Renal cortical epithelial cell (primary cell): ENCODE measurements at places on chromosomes 7 and 10. TPM values are rescaled to one million over a fixed set of nuclear protein-coding genes. Genes with fewer than 3 reads are reported as not detected.

DNA sequence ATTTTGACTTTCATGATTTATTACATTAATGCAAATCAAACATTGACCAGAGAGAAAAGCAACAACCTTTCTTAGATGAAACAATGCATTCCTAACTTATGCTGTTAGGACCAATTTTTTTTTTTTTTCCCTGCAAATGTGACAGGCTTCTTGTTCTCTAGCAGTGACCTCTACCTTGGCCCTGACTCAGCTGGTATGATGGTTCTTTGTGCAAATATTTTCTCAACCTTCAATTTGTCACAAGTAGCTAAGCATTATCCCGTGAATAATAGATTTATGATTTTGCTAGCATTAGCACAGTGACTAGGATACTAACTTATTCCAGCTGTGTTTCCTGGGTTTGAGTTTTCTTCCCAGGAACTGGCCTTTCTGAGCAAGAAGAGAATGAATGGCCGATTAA lies 64.9 kb downstream of the PPP1R9A start:
- peak; percentile 74 for DNase-seq

- DNase-seq = no peak
Measured at GRCh38 chr7:85055196-85055595, 131.7 kb downstream of the SEMA3D start.

DNA sequence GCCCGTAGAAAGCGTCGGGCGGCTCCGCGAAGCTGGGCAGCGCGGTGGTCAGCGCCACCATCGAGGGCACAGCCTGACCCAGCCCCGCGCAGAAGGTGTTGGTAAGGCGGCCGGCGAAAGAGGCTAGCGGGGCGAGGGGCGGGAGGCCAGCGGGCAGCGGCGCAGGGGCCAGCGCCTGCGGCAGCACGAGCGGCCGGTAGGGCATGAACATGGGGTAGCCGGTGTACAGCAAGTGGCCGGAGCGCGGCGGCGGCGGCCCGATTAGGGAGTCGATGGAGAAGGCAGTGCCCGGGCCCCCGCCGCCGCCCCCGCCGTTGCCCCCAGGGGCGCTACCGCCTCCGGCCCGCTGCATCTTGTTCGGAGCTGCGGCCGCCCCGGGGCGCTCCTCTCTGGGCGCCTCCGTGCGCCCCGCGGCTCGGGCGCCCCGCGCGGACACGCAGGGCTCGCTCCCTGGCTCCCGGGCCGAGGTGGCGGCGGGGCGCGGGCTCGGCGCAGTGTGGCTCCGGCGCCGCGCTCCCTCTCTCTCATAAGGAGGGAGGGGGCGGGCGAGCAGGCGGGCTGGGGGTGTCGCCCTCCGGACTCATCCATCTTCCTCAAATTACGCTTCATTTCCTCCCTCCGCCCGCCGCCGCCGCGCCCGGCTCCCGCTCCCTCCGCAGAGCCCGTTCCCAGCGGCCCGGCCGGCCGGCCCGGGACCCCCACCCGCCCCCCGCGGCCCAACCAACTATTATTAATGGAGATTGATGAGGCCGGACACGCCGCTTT lies at the start of gene GBX1:
Gene GBX1 (minus strand): TSS at position 498 of the 765 bp plus-strand sequence. CDS start 146 bp downstream, at position 352.
- DNase-seq = no peak

GRCh38 chr7:151080522-151081169 lies at the start of gene FASTK:
Gene FASTK (minus strand): TSS chr7:151080809. CDS start chr7:151080766, 43 bp downstream.
- DNase-seq = peak; percentile 75

DNA sequence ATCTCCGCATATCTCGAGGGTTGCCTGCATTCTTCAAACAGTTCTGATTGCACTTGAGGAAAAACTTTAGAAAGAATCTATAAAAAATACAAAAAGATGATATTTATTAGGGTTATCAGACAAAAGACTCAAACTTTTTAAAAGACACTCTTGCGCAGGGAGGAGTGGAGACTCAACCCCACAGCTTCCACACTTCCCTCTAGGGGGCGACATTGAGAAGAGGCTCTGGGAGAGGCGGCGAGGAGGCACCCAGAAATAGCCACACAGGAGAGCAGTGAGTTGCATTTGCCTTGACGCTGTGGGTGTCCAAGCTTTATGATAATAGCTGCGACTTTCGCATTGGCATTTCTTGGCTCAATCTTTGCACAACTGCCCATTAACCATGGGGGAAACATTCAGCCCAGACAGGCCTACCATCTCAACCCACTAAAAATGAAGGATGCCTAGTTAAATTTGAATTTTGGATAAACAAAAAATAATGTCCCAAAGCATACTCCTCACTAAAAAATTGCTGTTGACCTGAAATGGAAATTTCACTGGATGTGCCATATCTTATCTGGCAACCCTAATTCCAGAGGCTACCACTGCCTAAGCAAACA lies 86.2 kb downstream of the EBF3 start:
- DNase-seq = no peak

GRCh38 chr10:119113751-119114732 lies 10.1 kb downstream of the DENND10 start:
- DNase-seq = peak; percentile 67

DNA sequence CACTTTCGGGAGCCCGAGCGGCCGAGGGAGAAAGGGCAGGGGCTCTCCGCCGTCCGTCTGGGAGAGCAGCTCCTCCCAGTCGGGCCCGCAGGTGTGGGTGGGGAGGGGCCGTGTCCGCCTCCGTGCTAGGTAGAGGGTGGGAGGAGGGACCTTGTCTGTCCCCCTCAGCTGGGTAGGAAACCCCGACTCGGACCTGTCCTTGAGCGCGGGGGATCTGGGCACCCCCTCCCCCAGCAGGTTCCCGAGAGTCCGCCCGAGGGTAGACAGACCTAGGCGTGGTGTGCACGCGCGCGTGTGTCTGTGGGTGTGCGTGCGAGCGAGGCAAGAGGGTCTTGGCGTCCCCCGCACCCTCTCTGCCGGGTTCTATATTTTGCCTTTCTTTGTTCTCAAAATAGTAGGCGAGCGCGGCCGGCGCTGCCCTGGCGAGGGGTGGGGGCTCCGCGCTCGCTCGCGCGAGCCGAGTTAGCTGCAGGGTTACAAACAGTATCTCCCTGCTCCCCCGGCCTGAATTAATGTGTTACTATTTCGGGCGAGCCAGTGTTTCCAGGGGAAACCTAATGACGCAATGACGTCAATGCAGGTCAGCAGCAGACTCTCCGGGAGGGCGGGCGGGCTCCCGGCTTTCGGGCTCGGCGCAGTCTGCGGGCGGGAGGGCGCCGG lies 73.9 kb upstream of the LEP start:
- peak; percentile 80 for DNase-seq

DNA sequence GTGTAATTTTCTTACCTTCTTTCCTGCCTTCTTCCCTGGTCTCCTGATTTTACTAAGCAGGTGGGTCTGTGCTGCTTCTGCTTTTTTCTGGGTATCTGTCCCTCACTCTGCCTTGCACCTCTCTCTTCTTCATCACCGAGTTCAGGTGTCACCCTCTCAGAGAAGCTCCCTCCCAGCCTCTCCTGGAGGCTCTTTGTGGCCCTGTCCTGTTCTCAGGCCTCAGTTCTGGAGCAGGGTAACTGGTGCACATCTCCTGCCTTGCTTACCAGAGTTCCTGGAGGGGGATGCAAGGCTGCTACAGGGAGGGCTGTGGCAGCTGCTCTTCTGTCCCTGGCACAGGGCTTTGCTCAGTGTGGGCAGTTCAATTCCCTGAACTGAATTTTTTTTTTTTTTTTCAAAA lies 66.1 kb downstream of the RBM33 start:
- no peak for DNase-seq

GRCh38 chr10:116143673-116144222 lies 129.3 kb downstream of the GFRA1 start:
- no peak for DNase-seq

DNA sequence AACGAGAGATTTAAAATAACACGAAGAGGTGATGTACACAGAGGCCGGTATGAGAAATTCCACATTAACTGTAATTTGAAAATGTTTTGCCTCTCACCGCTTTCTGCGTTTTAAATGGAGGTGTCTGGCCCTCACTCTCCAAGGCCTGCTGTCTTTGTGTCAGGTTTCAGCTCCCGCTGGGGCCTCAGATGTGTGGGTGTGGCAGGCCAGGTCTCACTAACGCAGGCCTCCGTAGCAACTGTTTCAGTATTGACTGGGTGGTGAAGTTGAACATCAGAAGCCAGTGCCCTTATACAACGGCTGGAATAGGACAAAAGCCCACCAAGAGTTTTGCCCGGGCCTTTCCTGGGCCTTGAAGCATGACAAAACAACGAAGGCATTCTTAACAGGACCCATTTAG lies 303.1 kb downstream of the ADARB2 start:
- no peak for DNase-seq

DNA sequence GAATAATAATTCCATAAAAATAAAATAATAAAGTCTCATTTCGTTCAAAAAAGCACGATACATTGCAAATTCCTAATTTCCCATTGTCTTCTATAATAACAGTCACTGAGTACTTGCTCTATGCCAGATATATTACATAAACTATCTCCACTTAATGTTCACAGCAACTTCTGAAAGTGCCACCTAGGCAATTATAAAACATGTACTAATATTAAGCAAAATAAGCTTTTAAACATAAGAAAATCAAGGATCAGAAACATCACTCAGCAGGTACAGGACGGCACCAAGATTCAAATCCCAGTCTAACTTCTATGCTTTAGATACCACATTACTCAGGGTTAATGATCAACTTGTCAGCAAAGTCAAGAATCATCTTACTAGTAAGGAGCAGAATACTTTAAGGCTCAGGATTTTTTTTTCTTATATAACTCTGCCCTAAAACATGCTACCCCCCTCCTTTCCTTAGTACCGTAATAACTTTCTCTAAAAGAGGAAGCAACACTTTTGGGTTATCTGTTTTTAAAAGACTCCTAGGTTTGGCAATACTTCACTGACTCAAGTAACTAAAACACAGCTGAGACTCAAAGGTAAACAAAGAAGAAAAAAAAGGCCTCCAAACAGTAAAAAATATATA lies 51.3 kb downstream of the USP6NL start:
- DNase-seq = peak; percentile 82

DNA sequence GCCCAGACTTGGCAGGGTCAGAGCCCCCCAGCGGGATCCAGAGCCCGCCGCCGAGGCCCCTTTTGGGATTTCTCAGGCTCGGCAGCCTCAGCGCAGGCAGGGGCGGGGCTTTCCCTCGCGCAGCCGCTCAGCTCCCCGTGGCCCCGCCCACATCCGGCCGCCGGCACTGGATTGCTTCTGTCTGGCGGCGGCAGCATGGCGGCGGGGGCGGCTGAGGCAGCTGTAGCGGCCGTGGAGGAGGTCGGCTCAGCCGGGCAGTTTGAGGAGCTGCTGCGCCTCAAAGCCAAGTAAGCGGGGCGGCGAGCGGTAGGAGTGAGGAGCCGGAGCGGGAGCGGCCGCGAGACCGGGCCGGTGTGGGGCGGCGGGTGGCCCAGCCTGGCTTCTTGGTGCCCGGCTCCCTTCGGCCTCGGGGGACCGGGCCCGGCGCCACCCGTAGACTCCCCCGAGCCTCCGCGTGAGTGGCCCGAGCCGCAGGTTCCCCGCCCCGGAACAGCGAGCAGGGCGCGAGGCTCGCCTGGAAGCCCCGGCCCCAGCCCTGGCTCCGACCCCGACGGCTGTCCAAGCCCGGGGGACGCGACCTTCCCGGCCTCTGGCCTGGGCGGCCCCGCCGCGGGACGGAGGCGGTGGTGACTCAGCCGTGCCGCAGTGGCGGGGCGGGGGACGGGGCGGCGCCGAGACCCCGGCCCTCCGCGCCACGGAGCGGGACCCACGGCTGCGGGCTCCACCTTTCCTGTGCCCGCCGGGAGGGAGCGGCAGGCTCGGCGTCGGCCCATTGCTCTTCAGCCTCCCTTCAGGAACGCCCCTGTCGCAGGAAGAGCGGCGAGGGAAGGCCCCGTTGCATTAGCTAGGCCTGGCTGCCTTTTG lies at the start of gene GLRX3:
Gene GLRX3 (plus strand): TSS at position 166 of the 864 bp plus-strand sequence. CDS start 30 bp downstream, at position 196.
- DNase-seq = peak; percentile 34

- DNase-seq = no peak
Measured at GRCh38 chr10:8116926-8117493, 62.5 kb downstream of the GATA3 start.

DNA sequence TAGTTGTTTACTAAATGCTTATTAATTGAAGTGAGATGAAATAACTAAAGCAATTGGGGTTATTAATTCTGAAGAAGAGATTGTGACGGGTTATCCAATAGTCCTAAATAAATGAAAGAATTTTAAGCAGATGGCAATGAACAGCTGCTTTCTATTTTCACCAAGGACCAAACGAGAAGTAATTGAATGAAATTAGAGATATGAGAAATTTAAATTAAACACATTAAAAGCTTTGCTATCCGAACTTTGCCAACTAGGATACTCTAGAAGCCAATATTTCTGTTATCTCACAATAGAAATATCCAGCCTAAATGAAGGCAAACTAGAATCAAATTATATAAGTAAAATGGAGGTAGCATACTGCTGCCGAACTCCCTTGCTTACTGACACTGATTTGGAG lies 103.2 kb downstream of the GPR37 start:
- DNase-seq = no peak

DNA sequence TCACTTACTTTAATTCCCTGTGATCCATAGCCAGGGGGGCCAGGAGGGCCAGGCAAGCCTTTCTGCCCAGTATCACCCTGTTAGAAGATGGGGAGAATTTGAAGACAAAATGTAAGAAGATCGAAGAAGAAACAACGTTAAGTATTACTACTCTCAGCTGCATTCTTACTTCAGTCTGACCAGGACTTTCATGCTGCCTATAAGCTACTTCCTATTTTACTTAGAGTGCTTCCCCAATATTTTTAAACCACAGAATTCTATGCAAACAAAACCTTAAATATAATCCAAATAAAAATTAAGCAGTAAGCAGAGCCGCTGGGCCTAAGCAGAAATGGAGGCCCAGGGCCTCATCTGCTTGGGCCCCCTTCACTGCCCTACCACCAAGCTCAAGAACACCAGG lies 117.8 kb downstream of the COL28A1 start:
- DNase-seq = no peak

DNA sequence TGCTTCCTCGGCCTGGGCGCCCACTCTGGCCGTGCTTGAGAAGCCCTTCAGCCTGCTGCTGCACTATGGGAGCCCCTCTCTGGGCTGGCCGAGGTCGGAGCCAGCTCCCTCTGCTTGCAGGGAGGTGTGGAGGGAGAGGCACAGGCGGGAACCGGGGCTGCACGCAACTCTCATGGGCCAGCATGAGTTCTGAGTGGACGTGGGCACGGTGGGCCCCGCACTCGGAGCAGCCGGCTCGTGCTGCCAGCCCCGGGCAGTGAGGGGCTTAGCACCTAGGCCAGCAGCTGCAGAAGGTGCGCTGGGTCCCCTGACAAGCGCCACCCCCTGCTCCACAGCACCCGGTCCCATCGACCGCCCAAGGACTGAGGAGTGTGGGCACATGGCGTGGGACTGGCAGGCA lies 9.0 kb upstream of the PDK4 start:
- no peak for DNase-seq

- DNase-seq = no peak
Measured at GRCh38 chr7:107394831-107395230, 75.0 kb upstream of the GPR22 start.

GRCh38 chr7:11786186-11786585 lies 45.8 kb downstream of the THSD7A start:
- DNase-seq = peak; percentile 95

Gene GOLGA7B
- 0.05 and 0.35 TPM in 2 replicates for total RNA-seq

Gene TMEM130
- 0.60 TPM in 1 of 2 replicates, not detected in the other for total RNA-seq

Gene TSPAN12
- total RNA-seq = 29.7 and 60.5 TPM in 2 replicates

Gene ACTL6B
- not detected in 2 replicates for total RNA-seq

Gene TRIM4
- 21.2 and 35.4 TPM in 2 replicates for total RNA-seq

Gene UNC5B
- total RNA-seq = 0.35 and 0.80 TPM in 2 replicates
